ENCODE measurements at places on chromosomes 12 and 14. TPM values are rescaled to one million over a fixed set of nuclear protein-coding genes. Genes with fewer than 3 reads are reported as not detected.

IL22 gene
- not detected for polyA plus RNA-seq

SPX gene
- 13.8 TPM for polyA plus RNA-seq

FAM186B gene
- polyA plus RNA-seq, result 3.1 TPM

CLEC2D gene
- 30.5 TPM for polyA plus RNA-seq

C12orf42 gene
- polyA plus RNA-seq, result not detected

KRT83 gene
- polyA plus RNA-seq, result not detected

AGAP2 gene
- 1.2 TPM for polyA plus RNA-seq

TAMALIN gene
- 23.4 TPM for polyA plus RNA-seq

SLC17A8 gene
- polyA plus RNA-seq, result 0.35 TPM

MYBPC1 gene
- polyA plus RNA-seq, result not detected

PHC1 gene
- 94.5 TPM for polyA plus RNA-seq

SP7 gene
- 0.15 TPM for polyA plus RNA-seq

MYF6 gene
- polyA plus RNA-seq, result 0.15 TPM

TAS2R50 gene
- 0.18 TPM for polyA plus RNA-seq

FITM1 gene
- polyA plus RNA-seq, result 1.1 TPM

DNA sequence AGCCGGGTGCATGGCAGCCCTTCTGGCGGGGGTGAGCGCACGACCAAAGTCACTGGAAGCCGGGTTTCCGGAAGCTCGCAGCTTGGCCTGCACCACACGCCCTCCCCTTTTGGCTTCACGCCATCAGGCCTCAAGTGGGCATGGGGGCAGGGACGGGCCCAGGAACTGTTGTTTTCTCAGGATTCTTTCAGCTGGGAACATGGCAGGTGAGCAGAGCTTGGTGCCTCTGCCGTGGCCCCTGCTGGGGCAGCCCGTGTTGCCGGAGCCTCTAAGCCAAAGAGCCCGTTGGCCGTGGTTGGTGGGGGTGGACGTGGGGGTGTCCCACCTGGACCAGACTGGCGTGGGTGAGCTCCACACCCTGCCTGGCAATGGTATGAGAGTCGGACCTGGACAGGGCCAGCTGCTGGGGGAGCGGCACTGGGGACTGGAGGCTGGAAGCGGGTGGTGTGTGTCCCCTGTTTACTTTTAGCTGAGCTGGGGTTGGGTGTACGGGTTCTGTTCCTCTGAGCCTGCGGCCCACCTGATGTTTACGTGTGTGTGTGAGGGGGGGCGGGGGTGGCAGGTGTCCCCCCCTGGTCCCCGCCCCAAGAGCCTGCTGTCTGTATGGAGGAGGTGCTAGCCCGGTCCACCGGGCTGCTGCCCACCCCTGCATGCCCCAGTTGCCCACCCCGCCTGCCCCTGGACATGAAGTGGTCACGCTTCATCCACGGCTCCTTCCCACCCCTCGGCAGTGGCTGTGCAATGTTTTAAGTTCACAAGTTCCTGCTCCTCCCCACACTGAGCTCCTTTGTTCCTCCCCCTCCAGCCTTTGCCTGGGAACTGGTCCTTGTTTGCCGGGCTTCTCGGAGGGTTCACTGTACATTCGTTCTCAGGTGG, 28.7 kb upstream of the PLD4 start:
- peak; percentile 33 for DNase-seq

DNA sequence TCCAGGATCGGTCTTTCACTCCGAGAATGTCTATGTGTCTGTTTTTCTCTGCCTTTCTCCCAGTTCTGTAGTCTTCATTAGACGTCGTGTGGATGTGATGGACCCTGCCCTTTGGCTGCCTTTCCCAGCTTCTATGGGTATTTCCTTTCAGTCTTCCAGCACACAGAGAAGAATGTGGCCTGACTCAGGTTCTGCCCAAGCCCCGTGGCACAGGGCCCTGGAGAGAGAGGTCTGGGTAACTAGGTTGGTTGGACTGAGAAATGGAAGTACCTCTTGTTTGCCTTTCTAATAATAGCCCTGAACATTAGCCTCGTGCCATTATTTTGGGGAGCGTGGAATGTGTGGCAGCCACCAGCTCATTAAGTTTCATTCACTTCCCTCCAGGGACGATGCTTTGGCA, 3.8 kb downstream of the FOXJ2 start:
- DNase-seq, result no peak

GRCh38 chr12:120078868-120079267, 37.7 kb downstream of the RAB35 start:
- DNase-seq, result no peak

- no peak for DNase-seq
These were observed 21.2 kb downstream of the GOLGA3 start for GRCh38 chr12:132807295-132808092.

GRCh38 chr14:36773558-36773957, 111.9 kb downstream of the PAX9 start:
- DNase-seq, result no peak

GRCh38 chr12:1466481-1467154, 127.8 kb downstream of the FBXL14 start:
- no peak for DNase-seq

- no peak for DNase-seq
These were observed 291.8 kb upstream of the G2E3 start for GRCh38 chr14:30267141-30267540.

GRCh38 chr14:36477266-36477665, 42.8 kb downstream of the NKX2-1 start:
- DNase-seq, result no peak

DNA sequence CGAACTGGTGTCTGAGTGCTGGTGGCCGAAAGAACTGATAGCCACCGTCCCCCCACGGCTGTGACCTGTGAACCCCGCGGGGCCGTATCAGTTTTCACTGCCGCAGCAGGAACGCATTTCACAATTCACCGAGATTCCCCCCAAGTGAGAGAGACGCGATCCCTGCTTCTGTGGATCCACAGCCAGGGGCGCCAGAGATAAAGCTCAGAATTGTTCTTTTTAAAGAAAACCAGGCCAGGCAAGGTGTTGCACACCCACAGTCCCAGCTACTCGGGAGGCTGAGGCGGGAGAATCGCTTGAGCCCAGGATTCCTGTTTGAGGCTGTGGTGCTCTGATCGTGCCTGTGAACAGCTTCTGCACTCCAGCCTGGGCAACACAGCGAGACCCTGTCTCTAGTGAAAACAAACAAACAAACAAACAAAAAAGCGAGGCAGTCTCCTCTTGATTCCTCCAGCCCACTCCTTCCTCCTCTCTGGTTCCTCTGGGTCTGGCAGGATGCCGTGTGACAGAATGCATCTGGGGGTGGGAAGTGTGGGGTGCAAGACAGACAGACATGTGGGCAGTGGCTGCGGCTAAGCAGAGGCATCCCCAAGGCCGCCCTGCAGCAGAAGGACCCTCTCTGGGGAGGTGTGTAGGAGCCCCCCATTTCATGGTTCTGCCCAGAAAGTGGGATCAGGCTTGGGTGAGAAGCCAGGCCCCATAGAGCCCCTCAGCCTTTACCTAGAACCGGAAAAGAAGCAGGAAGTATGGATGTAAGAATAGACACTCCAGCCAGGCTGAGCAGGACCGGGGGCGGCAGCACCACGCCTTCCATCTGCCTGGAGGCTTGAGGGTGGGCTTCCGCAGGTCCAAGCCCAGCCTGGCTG, 39.2 kb upstream of the PPP1R13B start:
- peak; percentile 45 for DNase-seq

DNA sequence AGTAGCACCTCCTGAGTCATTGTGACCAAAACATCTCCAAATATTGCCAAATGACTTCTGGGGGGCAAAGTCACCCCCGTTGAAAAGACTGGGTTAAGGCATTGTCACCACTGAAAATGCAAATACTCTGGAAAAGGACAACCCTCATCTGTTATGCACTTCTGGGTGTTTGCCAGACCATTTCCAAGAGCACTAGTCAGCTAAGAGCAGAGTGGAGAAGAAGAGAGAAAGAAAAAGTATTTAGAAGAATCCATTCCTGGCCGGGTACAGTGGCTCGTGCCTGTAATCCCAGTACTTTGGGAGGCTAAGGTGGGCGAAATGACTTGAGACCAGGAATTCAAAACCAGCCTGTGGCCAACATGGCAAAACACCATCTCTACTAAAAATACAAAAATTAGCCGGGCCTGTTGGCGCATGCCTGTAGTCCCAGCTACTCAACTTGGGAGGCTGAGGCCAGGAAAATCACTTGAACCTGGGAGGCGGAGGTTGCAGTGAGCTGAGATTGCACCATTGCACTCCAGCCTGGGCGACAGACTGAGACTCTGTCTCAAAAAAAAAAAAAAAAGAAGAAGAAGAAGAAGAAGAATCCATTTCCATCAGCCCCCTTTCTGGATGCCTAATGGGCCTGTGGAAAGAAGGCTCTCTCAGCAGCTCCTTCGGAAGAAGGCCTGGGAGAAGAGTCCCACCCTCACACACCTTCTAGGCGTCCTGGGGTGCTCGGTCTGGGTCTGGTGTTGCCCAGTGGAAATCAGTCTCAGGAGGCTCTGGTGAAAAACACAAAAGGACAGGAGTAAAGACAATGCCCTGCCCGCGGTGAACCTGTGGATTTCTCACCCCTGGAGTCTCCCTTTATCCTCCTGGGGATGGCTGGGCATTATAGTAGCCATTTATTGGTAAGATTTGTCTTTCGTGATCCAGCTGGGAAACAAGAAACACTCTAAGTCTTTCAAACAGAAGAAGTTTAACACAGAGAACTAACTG, 3.5 kb upstream of the LTBR start:
- DNase-seq, result no peak

GRCh38 chr14:95677179-95677835, 8.9 kb upstream of the TCL1B start:
- DNase-seq, result no peak

- DNase-seq, result no peak
These were observed 99.4 kb upstream of the FRMD6 start for GRCh38 chr14:51552275-51552674.

DNA sequence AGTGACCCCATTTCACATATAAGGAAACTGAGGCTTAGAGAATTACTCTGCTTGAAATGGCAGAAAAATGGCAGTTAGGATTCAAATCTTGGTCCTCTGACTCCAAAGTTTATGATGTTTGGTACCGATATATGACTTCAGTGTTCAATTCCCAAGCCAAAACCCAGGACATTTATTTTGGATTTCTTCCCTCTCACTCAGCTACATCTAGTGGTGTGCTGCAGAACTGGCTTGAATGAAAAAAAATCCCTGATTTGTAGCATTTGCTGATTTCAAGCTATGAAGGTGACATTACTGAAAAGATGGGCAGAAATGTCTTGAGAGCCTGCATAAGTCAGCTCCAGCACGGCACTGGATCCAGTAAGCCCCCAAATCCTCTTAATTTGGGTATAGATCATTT, 106.4 kb downstream of the EFCAB11 start:
- no peak for DNase-seq

GRCh38 chr12:120592121-120593049, 11.2 kb upstream of the POP5 start:
- no peak for DNase-seq

DNA sequence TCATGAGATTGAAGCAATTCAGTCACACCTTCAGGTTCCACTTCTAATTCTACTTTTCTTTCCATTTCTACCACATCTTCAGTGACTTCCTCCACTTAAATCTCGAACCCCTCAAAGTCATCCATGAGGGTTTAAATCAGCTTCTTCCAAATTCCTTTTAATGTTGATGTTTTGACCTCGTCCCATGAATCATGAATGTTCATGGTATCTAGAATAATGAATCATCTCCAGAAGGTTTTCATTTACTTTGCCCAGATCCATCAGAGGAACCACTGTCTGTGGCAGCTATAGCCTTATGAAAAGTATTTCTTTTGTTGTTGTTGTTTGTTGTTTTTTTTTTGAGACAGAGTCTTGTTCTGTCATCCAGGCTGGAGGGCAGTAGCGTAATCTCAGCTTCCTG, 7.6 kb downstream of the RXYLT1 start:
- no peak for DNase-seq

- DNase-seq, result no peak
These were observed 422.9 kb downstream of the SNAPC1 start for GRCh38 chr14:62185078-62185477.

GRCh38 chr12:41919526-41920261, 225.0 kb downstream of the GXYLT1 start:
- DNase-seq, result no peak

DNA sequence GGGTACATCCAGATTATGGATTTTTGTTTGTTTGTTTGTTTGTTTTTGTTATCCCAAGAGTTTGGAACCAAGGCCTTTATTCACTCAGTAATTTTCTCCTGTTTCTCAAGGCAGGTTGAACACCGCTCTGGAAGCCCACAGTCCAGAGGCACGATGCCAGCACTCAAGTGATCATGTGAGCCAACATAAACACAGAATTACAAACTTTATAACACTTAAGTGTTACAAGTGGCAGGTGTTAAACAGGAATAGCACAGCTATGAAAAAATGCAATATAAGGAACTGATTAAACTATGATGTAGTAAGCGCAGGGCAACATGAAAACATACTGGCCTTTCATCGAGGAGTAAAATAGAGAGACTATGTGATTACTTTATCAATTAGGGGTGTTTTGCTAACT, 1885.8 kb upstream of the SEL1L start:
- DNase-seq, result no peak

GRCh38 chr14:95431199-95432143, 85.0 kb downstream of the SYNE3 start:
- no peak for DNase-seq

- no peak for DNase-seq
These were observed 1.7 kb downstream of the ZBTB42 start for GRCh38 chr14:104802394-104803184.

GRCh38 chr12:26188641-26189040, 6.7 kb upstream of the SSPN start:
- no peak for DNase-seq

- no peak for DNase-seq
These were observed 11.1 kb upstream of the SIVA1 start for GRCh38 chr14:104741803-104742251.

DNA sequence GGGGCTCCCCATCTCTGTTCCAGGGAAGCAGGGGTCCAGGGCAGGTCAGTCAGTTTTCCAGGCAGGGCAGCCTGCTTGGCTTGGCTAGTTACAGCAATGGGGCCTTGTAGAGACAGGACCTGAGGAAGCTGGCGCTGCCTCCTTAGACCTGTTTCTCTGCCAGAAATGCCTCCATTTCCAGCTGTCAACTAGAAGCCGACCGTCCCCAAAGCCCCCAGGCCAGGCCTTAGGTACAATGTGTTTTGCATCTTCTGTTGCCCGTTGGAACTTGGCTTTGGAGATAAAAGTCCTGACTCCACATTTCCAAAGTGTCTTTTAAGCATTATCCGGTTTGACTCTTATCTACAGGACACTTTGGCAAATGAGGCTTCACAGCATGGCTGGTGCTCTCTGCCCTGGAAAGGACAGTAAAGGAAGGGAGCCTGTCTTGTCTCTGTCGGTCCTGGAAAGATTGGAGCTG, 42.6 kb downstream of the KRT80 start:
- no peak for DNase-seq
